Activated T-helper 17 cell treated with anti-CD3 and anti-CD28 coated beads, Interleukin-2, amount 50 U/mL, for 72 hours (primary cell): ENCODE measurements at places on chromosomes 3 and 15.

DNA sequence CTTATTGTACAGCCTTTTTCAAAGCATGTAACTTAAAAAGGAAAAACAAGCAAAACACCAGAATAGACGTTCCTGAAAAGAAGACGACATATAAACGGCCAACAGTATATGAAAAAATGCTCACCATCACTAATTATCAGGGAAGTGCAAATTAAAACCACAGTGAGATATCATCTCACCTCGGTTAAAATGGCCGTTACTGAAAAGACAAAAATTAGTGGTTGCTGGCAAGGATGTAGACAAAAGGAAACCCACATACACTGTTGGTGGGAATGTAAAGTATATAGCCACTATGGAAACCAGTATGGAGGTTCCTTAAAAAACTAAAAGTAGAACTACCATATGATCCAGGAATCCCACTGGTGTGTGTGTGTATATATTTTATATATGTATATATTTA lies 64.5 kb upstream of the MLF1 start:
- ATAC-seq = no peak

DNA sequence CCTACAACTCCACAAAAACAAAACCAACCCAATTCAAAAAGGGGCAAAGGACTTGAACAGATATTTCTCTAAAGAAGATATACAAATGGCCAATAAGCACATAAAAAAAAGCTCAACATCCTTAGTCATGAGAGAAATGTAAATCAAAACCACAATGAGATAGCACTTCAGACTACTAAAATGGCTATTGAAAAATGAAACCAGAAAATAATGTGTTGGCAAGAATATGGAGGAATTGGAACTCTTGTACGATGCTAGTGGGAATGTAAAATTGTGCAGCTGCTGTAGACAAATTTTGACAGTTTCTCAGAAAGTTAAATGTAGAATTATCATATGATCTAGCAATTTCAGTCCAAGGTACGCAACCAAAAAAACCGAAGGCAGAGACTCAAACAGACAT lies 29.0 kb downstream of the KY start:
- no peak for ATAC-seq

GRCh38 chr3:64187065-64187959 lies 38.0 kb downstream of the PRICKLE2 start:
- no peak for ATAC-seq

- peak; percentile 49 for ATAC-seq
These were observed 70.7 kb downstream of the CD200R1L start for GRCh38 chr3:112776000-112776399.

GRCh38 chr3:194671511-194671899 lies 486 bp downstream of the LSG1 start:
- ATAC-seq = no peak

DNA sequence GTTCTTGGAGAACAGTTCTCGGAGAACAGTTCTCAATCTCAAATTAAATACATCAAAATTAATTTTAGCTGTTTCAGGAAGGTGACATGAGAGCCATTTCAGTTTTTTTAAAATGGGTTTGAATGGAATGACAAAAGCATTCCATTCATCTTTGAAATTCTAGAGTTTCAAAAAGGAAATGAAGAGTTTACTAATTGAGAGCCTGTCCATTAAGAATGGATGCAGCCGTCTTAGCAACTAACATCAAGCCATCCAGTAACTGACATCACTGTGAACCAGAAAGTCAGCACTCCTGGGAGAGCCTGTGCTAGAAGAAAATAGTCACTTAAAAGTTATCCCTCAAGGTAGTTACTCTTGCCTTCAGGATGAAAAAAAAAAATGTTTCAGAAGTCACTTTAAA lies 47.0 kb upstream of the FSTL1 start:
- no peak for ATAC-seq
